ENCODE measurements at places on chromosomes 16 and 17.
A peak's percentile ranks its signal among the peaks of the same experiment; 100 is the strongest.

DNA sequence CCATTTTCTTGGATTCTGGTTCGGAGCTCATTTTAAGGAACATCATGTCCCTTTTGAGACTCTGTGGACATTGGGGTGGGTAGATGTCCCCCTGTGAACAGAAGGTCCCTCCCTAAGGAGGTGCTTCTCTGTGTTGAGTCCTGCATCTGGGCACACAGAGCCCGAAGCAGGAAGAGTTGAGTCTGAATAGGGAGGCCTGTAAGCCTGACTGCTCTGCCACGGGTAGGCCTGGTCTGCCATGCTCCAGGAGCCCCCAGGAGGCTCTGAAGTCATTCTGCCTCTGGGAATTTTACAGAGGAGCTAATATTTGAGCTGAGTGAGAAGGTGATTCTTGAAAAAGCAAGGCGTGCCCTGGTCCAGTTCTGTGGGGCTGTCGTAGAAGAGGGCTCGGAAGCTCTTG lies 50.6 kb downstream of the TENT4B start:
- H3K27ac ChIP-seq: peak overlapping the region; percentile 63
- H3K4me3 ChIP-seq: no peak overlapping the region
- no peaks in the 10 kb centered on the region for H3K27me3 ChIP-seq
- H3K4me1 ChIP-seq: no peaks in the 10 kb centered on the region
- no peak for DNase-seq
- no peaks in the 10 kb centered on the region for H3K36me3 ChIP-seq

GRCh38 chr17:27085517-27085916 lies 208.4 kb upstream of the WSB1 start:
- no peak overlapping the region for H3K4me3 ChIP-seq
- H3K4me1 ChIP-seq: no peaks in the 10 kb centered on the region

- DNase-seq: peak; percentile 62
- H3K27ac ChIP-seq: no peak overlapping the region
- H3K27me3 ChIP-seq: no peaks in the 10 kb centered on the region
Observed at GRCh38 chr17:83128306-83129240, 49.2 kb downstream of the METRNL start.

DNA sequence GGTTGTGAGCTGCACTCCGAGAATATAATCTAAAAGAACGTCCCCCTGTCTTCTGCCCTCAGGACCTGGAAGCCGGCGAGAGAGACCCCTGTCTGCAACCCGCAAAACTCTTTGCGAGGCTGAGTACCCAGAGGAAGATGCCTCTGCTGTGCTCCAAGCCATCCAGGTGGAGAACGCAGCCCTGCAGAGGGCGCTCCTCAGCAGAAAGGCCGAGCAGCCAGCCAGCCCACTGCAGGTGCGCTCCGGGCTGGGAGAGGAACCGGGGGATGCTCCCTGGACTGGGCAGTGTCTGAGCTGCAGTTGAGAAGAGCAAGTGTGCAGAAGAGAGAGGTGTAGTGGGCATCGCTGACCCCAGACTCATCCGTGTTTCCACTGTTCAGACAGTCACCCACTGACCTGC lies 148.3 kb downstream of the KATNIP start:
- H3K27ac ChIP-seq: no peak overlapping the region
- H3K36me3 ChIP-seq: peaks cover 23% of the 10 kb centered on the region
- no peaks in the 10 kb centered on the region for H3K4me1 ChIP-seq
- peak; percentile 11 for DNase-seq

- no peaks in the 10 kb centered on the region for H3K4me1 ChIP-seq
- no peak overlapping the region for H3K27ac ChIP-seq
- H3K4me3 ChIP-seq: no peak overlapping the region
- peaks cover 83% of the 10 kb centered on the region for H3K36me3 ChIP-seq
- no peaks in the 10 kb centered on the region for H3K27me3 ChIP-seq
Observed at GRCh38 chr16:252366-253337, 18.0 kb downstream of the FAM234A start.

DNA sequence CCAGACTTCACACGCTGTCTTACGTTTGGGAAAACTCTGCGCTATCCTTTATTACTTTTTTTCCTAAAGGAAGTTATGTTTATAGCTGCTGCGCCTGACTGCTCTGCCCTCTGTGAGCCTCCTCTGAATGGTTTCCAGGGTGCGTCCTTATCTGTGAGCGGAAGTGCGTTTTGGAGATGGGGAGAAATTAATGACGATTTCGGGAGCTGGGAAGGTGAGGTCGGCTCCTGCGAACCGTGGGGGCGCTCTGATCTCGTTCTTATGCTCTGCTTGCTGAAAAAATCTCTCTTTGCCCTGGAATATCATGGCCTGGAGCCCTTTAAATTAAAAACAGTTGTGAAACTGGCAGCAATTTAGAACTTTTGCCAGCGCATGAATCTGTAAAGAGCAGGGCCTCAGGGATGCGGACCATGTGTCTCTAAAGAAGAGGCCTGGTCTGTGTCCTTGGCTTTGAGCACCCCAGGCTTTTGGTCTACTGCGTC lies 135.7 kb upstream of the ZFHX3 start:
- no peaks in the 10 kb centered on the region for H3K36me3 ChIP-seq
- no peak overlapping the region for H3K4me3 ChIP-seq
- no peak overlapping the region for H3K27ac ChIP-seq
- H3K27me3 ChIP-seq: no peaks in the 10 kb centered on the region

- H3K36me3 ChIP-seq: no peaks in the 10 kb centered on the region
- no peak for DNase-seq
- no peak overlapping the region for H3K4me3 ChIP-seq
- H3K4me1 ChIP-seq: no peaks in the 10 kb centered on the region
- no peaks in the 10 kb centered on the region for H3K27me3 ChIP-seq
- no peak overlapping the region for H3K27ac ChIP-seq
Observed at GRCh38 chr17:61839300-61839786, 24.0 kb downstream of the BRIP1 start.

DNA sequence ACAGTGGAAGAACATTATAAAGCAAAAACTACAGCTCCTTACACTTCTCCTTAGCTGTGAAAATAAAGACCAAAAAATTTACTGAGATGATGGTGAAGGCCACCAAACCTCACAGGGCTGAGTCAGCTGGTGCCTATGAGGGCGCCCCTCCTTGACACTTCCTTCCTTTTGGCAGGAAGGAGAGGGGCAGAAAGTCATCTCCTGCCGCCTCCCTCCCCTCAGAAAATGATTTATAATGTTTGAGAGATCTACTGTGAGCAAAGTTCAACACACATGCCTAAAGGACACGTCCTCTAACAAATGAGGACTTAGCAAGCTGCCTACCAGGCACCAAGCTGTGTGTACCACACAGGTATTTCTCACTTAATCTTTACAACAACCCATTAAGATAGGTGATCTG lies 245.7 kb downstream of the PRKCA start:
- H3K4me3 ChIP-seq: no peak overlapping the region
- H3K27me3 ChIP-seq: no peaks in the 10 kb centered on the region
- no peak for DNase-seq
- no peak overlapping the region for H3K27ac ChIP-seq

GRCh38 chr17:20967776-20968175 lies 75.0 kb downstream of the USP22 start:
- no peak overlapping the region for H3K27ac ChIP-seq
- H3K4me1 ChIP-seq: no peaks in the 10 kb centered on the region
- H3K27me3 ChIP-seq: no peaks in the 10 kb centered on the region

- no peaks in the 10 kb centered on the region for H3K36me3 ChIP-seq
- peak; percentile 44 for DNase-seq
- no peak overlapping the region for H3K27ac ChIP-seq
Observed at GRCh38 chr16:57527610-57528360, 8.6 kb downstream of the CCDC102A start.

DNA sequence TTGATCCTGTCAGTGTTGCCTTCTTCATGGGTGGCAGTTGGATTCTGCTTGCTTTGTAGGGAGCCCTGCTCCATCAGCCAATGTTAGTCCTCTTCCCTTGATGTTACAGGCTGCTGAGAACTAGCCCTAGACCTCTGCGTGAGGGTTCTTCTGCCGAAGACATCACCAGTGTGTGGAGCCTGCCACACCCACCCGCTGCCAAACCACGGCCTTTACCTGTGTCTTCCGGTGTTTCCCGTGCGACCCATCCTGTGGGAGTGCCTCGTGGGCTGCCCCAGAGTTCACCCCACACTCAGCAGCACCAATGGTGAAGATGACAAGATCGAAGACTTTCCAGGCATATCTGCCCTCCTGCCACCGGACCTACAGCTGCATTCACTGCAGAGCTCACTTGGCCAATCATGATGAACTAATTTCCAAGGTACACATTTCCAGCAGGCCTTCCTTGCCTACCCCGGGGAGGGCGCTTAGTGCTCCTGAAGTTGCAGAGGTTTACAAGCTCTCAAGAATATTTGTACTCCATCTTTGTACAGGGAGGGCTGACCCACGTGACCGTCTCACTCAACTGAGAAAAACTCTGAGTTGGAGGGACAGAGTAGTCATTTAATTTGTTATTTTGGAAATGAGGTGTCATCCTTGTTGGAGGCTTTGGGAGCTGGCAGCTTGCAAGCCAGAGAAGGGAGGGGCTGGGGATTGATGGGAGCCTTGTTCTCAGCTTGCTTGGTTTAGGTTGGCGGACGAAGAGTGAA lies 21.8 kb downstream of the YPEL2 start:
- no peak overlapping the region for H3K4me3 ChIP-seq
- peaks cover 100% of the 10 kb centered on the region for H3K4me1 ChIP-seq
- no peaks in the 10 kb centered on the region for H3K36me3 ChIP-seq
- no peaks in the 10 kb centered on the region for H3K27me3 ChIP-seq

DNA sequence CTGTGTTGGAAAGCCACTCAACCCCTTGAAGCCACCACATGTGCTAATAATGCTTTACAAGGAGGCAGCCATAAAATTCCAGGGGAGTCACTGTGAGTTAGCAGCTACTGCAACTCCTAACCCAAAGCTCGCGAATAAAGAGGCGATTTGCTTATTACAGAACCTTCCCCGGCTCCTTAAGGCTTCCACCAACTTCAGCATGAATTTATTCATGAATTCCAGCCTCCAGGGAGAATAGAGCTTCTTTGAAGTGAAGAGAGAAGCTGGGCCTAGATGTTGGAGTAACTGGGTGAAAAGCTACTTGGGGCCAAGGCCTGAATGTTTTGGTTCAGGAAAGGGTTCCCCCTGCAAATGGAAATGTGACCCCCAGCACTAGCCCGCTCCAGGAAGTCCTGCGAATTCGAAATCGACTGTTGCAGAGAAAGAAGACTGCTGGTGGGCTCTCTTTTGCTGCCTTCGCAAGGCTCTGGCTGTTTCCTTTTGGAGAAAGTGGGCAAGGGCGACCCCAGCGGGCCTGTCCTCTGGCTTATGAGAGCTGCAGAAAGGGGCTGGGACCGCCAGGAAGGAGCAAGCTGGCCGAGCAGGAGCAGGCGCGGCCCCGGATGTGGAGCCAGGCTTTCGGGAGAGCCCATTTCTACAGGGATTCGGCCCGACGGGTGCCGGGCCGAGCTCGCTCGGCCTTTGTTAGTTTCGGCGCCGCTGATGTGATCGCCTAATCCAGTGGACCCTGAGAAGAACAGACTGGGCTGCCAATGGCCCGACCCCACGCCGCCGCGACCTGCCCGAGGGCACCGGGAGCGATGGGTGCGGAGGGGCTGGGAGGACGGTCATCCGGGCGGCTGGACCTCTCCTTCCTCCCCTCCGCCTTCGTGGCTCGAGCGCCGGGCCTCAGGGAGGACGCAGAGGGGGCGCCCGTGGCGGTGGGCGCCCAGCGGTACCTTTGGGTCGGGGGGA lies 7.6 kb downstream of the CBX8 start:
- peaks cover 28% of the 10 kb centered on the region for H3K4me1 ChIP-seq
- no peaks in the 10 kb centered on the region for H3K36me3 ChIP-seq
- peaks cover 20% of the 10 kb centered on the region for H3K27me3 ChIP-seq
- no peak overlapping the region for H3K4me3 ChIP-seq
- H3K27ac ChIP-seq: no peak overlapping the region

- no peak for DNase-seq
- no peaks in the 10 kb centered on the region for H3K36me3 ChIP-seq
- no peaks in the 10 kb centered on the region for H3K27me3 ChIP-seq
- H3K4me1 ChIP-seq: no peaks in the 10 kb centered on the region
Observed at GRCh38 chr16:7584561-7584960, 251.9 kb downstream of the RBFOX1 start.

- no peaks in the 10 kb centered on the region for H3K27me3 ChIP-seq
- peak overlapping the region; percentile 39 for H3K27ac ChIP-seq
- peak; percentile 87 for DNase-seq
- peaks cover 31% of the 10 kb centered on the region for H3K4me1 ChIP-seq
Observed at GRCh38 chr16:66135421-66135831, 231.1 kb upstream of the CDH5 start.

DNA sequence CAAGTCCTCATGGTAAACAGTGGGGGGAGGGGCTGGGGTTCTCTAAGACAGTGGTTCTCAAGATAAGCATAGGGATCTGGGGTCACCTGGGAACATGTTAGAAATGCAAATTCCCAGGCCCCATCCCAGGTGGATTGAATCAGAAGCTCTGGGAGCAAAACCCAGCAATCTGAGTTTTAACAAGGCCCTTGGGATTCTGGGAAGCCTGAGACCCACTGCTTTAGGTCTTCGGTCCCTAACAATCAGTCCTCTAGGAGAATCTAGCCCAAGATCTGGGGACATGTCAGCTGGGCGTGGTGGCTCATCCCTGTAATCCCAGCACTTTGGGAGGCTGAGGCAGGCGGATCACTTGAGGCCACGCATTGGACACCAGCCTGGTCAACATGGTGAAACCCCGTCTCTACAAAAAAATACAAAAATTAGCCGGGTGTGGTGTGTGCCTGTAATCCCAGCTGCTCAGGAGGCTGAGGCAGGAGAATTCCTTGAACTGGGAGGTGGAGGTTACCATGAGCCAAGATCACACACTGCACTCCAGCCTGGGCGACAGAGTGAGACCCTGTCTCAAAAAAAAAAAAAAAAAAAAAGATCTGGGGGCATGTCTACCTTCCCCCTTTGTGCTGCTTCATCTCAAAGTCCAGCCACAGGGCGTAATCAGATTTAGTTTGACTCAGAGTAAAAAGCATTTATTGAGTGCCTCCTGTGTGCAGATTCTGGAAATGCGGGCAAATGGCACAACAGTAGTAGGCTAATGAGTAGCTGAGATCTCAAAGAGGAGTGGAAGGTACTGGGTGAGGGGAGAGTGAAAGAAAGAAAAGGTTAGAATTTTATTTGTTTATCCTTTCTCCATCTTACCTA lies 8.8 kb upstream of the NR1D1 start:
- H3K36me3 ChIP-seq: no peaks in the 10 kb centered on the region
- H3K4me3 ChIP-seq: no peak overlapping the region
- H3K4me1 ChIP-seq: peaks cover 97% of the 10 kb centered on the region
- no peaks in the 10 kb centered on the region for H3K27me3 ChIP-seq

- H3K36me3 ChIP-seq: peaks cover 30% of the 10 kb centered on the region
- H3K4me3 ChIP-seq: peak within 1 kb of the TSS; percentile 68
- peak within 1 kb of the TSS; percentile 81 for H3K27ac ChIP-seq
- peak; percentile 90 for DNase-seq
Observed at GRCh38 chr17:39687546-39688474, at the start of gene PGAP3. Gene PGAP3, minus strand, starts transcription at chr17:39688057. Its CDS starts 43 bp downstream, at chr17:39688014.
